ENCODE measurements at places on chromosomes 12 and 14.
A peak's percentile ranks its signal among the peaks of the same experiment; 100 is the strongest.

DNA sequence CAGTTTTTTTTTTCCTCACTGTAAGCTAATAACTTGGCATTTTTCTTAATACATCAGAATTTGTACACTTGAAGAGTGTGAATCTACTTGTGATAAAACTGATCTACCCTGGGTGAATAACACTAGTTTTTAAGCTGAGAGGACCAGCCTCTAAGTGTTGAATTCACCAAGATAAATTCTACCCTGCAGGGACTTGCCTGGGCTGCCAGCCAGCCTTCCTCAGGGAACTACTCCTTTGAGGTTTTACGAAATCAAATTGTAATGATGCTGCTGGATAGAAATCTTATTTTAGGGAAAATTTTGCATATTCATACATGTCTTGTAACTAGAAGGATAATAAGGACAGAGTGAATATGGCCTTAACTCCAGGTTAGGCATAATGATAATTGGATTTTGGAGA lies 1.9 kb downstream of the MED21 start:
- no peak for DNase-seq

DNA sequence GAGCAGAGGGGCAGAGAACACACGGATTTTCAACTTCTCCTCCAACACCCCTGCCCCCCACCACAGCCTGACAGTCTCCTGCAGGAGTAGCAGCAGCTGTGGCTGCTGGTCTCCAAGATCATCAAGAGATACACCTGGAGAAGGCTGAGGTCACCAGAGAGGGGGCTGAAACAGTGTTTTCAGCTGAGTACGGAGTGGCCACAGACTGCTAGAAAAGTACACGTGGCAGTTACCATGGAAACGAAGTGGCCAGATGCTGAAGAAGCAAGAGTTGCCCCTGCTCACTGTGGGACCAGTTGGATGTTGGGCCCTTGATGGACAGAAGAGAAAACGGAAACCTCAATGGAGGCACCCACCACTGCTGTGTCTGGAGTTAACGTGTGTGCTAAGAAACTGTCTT lies 4.9 kb upstream of the DIABLO start:
- DNase-seq = no peak

DNA sequence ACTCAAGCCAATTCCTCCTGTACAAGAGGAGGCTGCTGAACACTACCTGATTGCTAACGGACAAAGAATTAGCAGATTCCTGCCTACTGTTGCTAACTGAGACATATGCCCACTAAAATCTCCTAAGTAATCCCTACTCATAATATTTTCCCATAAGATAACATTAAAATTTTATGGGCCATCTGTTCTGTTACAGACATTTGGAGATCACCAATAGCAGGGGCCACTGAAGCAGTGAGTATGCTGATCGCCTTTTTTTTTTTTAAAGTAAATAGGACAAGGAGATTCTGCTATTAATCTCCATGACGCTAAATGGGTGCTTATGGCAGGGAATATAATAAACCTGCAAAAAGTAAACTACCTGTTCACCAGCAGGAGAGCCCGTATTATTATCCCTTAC lies 292.9 kb downstream of the MED13L start:
- no peak for DNase-seq

GRCh38 chr12:5123921-5124320 lies 80.2 kb downstream of the KCNA5 start:
- DNase-seq = no peak

GRCh38 chr12:69047990-69048389 lies 115.0 kb upstream of the CPM start:
- DNase-seq = no peak

DNA sequence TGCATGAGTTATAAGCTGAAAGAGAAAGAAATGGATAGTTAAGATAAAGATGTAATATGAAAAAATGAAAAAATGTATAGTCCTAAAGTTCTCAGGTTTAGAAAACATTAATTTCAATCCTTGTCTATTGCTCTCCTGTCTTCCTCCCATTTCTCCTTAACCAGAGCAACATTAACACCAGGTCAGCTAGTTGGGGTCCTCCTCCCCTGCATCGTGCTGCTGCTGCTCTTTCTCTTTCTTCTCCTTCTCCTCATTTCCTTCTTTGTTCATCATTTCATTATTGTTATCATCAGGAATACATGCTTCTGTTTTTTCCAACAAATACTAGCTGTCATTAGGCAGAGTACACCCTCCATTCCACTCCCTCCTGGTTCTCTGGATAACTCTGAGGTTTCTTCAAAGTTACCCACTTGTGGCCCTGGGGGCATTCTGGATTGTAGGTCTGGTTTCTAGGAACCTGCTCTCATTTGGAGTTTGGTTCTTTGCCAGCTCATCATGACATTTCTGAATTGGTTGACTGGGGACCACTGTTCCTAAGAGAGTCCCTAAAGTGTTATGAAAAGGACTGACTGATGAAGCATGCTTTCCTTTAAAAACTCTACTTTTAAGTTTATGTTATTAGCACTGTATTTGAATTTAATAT lies 17.0 kb downstream of the ACSS3 start:
- DNase-seq = no peak

GRCh38 chr12:93377252-93378195 lies at the start of gene NUDT4:
Gene NUDT4, plus strand, starts transcription at chr12:93377925. Its CDS starts 398 bp downstream, at chr12:93378323.
- DNase-seq = peak; percentile 98
